ENCODE measurements at places on chromosomes 6 and 20.
A peak's percentile ranks its signal among the peaks of the same experiment; 100 is the strongest.

DNA sequence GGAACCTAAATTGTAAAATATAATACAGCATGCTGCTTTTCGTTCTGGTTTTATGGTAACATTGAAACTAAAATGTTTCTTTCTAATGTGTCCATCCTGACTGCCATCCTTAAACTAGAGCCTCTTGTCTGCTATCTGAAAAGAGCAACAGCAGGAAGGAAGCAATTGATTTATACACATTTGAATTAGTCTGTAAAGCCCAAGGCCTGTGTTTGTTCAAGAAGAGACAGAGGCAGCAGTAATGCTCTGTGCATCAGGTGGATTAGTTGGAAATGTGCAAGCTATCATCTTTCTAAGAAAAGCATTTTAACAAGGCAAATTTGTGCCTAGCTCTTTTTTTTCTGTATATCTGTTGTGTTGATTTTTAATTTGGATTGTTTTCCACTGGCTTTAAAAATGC is 128.6 kb downstream of the SCAF8 start:
- DNase-seq, result no peak

DNA sequence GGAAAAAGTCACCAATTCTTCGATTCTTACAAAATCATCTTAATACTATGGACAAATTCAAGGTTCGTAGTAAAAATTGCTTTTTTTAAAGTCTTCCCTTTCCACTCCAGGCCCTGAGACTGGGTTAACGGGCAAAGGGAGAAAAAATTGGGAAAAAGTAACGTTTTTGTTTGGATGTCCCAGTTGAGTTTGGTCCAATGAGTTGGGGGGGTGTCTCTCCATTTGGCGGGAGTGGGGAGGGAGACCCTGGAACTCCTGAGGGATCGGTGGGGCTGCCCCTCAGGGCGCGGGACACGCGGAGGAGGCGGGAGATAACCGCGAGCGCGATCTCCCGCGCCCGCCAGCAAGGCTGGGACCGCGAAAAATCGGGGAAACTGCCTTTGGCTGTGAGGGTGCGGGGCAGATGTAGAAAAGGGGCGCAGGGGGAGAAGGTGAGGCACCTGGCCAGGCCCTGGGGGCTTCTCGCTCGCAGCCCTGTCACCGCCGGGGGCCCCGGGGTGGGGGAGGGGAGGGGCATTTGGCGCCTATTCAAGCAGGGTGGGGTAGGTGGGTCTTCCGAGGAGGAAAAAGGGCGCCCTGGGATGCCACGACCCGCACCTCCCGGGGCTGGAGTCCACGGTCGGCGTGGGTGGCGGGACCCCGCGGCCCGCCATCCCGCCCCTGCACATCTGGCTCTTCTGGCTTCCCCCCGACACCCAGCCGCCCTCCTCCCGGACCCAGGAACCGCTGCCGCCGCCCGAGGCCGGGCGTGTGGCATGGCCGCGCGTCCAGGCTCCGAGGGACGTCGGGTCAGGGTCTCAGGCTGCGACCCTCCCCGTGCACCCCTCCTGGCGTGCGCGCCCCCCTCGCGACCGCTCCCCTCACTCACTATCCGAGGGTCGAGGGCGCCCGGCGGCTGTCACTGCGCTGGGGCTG is 595 bp downstream of the FBXO5 start:
- peak; percentile 26 for DNase-seq

- no peak for DNase-seq
Observed at GRCh38 chr20:29298271-29298590, 1959.2 kb upstream of the DEFB115 start.

DNA sequence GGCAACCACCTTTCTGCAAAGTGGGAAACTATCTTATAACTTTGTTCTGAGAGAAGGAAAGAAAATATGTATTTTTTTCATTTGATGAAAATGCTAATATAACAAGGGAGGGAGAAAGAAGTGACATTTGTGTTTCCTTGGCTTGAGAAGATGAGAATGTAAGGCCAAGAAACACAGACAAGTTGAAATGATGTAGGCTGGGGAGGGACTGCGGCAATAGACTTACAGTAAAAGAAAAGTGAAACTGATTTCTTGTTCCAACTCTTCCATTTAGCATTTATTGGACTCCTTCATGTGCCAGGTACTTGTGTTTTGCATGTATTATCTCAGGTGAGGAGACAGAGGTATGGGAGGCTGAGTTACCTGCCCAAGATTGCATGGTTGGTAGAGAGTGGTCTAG is 130.9 kb downstream of the CARMIL1 start:
- DNase-seq, result no peak

- DNase-seq, result no peak
Observed at GRCh38 chr6:25013246-25013645, 77.5 kb upstream of the RIPOR2 start.

GRCh38 chr6:138765896-138766655 is 7.5 kb upstream of the CCDC28A start:
- peak; percentile 48 for DNase-seq

- DNase-seq, result peak; percentile 48
Observed at GRCh38 chr6:12844284-12845223, 128.0 kb downstream of the PHACTR1 start.

DNA sequence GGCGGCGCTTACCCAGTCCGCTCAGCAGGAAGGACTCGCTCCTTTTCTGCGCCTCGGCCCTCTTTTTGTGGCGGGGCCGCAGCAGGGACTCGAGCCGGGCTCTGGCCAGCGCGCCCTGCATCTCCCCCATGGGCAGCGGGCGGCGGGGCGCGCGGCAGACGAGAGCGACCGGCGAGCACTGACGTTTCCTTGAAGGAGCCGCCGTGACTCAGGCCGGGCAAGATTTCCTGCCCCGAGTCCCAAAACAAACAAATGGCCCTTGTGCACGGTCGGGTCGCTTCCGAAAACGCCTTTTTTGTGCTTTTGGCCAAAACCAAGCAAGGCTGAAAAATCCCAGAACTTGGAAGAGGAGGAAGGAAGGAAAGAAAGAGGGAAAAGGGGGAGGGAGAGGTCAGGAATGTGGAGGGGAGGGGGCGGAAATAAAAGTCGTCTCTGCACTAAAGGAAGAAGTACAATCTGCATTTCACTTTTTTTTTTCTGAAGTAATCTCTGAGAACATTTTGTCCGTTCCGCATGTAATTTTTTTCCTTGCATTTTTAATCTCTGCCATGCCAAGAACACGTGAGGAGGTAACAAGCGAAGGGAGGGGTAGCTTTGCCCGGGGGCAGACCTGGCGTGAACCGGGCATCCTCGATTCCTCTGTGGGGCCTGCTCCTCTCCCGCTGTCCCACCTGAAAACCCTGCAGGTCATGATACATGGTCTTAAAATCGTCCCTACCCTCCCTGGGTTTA is 123.3 kb upstream of the SLC2A12 start:
- DNase-seq, result peak; percentile 90

GRCh38 chr6:75893058-75893775 is 144.2 kb downstream of the MYO6 start:
- peak; percentile 81 for DNase-seq

- no peak for DNase-seq
Observed at GRCh38 chr6:167140589-167141474, 16.9 kb downstream of the GPR31 start.

GRCh38 chr6:45323656-45324224 is 4.4 kb upstream of the RUNX2 start:
- no peak for DNase-seq

GRCh38 chr20:37202267-37202943 is 23.1 kb upstream of the MROH8 start:
- peak; percentile 93 for DNase-seq

- no peak for DNase-seq
Observed at GRCh38 chr6:34587325-34587724, 31.2 kb upstream of the SPDEF start.

- DNase-seq, result no peak
Observed at GRCh38 chr6:63563235-63563634, 9.0 kb upstream of the LOC128125822 start.

DNA sequence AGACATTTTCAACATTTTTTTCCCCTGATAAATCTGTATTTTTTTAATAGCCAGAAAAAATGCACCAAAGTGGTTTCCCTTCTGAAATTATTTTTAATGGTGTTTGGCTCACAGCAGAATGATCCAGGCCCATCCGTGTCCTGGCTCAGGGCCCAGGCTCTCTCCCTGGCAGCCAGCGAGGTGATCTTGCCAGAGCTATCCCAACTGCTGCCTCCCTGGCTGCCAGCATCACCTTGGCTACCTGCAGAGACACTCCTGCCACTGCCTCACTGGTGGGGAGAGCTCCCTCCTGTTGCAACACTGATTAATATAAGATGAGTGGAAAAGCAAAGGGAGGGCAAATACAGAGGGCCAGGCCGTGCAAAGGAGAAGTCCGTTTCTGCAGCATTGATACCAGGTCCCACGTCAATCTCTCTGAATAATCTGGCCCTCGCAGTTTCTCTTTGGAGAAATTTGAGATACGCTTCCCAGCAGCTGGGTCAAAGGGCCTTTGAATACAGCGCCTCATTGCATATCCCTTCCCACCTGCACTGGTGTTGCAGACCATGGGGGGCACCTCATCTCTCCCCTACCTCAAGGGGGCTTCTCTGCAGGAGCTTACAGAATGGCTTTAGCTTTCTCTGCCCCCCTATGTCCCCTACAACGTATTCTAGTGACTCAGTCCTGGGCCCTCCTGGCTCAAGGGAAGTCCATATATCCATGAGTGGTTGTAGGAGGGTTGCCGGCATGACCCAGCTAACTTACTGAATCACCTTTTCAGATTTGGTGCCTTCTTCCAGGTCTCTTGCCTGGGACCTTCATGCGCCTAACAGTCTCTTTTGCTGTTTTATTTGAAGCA is 12.8 kb upstream of the DSTN start:
- DNase-seq, result peak; percentile 78

Measured in astrocyte of the hippocampus (primary cell).